DMS79 (cell line): ENCODE measurements at places on chromosomes 12 and 14.
A peak's percentile ranks its signal among the peaks of the same experiment; 100 is the strongest.

DNA sequence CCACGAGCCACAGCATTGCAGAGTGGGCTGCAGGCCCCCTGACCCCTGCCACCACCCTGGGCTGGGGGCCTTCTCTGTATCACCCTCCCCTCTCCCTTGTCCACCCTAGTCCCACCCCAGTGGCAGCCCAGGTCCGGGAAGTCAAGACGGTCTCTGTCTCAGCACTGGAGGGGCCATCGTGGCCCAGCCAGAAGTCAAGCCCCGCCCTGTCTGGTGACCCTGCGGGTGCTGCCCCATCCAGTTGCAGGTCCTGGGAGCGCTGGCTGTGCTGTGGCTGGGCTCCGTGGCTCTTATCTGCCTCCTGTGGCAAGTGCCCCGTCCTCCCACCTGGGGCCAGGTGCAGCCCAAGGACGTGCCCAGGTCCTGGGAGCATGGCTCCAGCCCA lies 2.7 kb downstream of the PLD4 start:
- DNase-seq: no peak

- no peak for DNase-seq
Measured at GRCh38 chr14:68124050-68124449, 304.5 kb downstream of the RAD51B start.

DNA sequence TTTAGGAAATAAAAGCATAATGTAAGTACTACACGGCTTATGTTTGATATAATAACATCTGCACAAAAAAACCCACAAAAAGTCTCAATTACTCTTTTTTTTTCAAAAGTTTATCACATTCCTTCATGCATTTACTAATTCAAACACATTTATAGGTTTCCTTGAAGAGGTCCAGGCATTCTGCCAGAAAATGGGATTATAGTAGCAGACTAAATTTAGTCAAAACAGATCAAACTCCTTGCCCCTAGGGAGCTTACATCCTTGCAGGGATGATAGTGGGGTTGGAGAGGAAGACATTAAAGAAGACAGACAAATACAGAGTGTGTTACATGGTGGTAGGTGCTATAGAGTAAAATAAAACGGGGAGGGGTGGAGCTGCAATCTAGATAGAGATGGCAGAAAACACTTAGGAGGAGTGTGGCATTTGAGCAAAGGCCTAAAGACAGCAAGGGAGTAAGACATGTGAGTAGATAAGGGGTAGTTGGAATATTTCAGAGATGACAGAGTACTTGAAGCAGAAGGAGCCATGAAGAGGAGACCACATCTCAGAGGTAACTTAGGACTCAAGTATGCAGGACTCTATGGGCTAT lies 266.9 kb downstream of the PPFIA2 start:
- DNase-seq: no peak

DNA sequence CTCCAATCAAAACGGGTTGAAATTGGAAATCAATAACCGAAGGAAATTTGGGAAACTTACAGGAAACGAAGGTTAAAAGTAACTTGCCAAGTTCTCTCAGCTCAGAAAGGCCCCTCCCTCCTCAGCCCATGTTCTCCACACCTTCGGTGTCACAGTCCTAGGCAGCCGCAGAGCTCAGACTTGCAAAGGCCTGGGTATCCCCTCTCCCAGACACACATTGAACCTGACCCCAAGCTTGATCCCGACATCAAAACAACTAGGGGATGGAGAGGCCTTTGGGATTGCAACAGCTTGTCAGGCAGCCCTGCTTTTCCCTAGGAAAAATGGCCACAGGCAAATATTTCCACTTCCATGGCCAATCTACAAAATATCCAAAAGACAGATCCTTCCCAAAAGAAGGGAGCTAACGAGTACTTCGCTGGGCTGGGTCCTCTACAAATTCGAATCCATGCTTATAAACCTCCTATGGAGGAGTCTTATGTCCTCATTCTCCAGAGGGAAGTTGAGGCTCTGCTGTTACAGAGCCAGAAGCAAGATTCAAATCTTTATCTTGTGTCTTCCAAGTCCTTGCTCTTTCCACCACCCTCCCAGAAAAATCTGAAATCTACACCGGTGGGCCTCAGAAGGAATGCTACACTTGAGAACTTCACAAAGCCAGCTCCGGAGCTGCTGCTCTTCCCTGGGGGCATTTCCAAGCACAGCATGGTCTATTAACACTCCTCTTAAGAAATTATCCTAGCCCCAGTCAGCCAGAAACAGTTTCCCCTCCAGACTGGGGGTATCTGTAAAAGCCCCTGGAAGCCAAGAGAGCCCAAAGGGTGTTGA lies 35.7 kb upstream of the PNMA1 start:
- DNase-seq: no peak

DNA sequence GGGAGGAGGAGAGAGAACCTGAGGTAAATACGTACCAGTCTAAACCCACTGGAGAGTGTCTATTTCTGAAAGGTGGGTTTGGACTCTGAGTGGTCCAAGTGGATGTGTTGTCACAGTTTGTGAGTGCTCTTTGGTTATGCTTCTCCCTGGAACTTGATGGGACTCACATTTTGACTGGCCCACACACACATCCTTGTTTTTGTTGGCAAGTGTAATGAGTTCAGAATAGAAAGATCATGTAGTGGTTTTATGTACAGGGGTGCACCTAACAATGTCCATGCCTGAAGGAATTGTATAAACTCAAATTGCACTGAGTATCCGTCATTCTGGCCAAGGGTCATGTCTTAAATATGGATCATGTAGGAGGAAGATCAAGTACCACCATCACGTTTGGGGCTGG lies 4.8 kb downstream of the PPFIBP1 start:
- no peak for DNase-seq

- no peak for DNase-seq
Measured at GRCh38 chr14:99755629-99756603, 37.3 kb upstream of the EML1 start.

- DNase-seq: no peak
Measured at GRCh38 chr12:123094349-123095077, 56.4 kb downstream of the PITPNM2 start.

DNA sequence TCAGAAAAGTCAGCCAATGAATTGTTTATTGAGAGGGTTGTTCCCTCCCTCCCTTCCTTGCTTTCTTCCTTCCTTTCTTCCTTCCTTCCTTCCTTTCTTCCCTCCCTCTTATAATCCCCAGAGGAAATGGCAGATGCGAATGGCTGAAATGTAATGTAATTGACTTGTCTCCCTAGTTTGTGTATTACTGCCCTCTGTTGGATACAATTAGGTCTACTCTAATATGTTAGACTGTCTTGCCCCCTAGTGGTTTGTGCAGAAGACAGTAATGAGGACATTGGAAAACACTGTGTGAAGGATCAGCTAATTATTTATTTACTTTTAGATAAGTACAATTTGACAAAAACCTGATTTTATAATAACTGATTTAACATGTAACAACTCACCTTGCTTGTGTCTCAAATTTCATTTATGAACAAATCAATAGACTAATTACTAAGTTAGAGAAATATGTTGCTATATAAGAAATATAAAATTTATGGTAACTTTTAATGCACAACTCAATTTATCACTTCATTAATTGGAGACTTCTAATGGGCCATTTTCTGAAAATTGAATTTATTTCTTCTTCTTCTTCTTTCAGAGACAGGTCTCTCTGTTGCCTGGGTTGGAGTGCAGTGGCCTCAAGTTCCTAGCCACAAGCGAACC lies 229.8 kb upstream of the LRIG3 start:
- peak; percentile 6 for DNase-seq

- no peak for DNase-seq
Measured at GRCh38 chr14:104700225-104700651, 10.8 kb downstream of the INF2 start.

GRCh38 chr12:87329076-87329863 lies 699.9 kb downstream of the C12orf50 start:
- DNase-seq: no peak

DNA sequence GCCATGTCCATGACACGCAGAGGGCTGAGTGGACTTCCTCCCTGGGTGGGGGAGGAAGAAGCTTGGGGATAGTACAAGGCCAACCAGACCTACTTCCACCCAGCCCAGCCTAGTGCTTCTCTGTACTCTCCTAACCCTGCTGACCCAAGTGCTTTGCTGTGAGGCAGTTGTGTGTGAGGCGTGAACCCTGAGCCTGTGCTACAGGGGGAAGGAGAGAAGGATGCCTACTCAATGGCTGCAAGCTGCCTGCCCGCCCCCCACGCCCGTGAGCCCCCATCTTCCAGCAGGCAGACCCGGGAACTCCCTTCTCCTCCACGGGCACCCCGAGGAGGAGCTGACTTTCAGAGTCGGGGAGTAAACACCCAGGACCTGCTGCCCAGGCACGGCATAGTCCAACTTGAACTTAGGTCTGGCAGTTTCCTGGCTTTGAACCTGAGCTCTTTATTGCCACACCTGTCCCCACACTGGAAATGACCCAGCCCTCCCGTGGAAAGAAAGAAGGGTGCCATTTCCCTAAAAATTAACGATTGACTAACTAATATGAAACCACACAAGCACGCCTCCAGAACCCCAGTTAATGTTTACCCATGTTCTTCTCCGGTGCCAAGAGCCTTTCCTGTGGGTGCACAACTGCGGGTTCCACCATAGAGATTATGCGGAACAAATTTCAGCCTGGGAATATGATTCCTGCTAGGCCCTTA lies 10.8 kb downstream of the ALDH2 start:
- DNase-seq: no peak

DNA sequence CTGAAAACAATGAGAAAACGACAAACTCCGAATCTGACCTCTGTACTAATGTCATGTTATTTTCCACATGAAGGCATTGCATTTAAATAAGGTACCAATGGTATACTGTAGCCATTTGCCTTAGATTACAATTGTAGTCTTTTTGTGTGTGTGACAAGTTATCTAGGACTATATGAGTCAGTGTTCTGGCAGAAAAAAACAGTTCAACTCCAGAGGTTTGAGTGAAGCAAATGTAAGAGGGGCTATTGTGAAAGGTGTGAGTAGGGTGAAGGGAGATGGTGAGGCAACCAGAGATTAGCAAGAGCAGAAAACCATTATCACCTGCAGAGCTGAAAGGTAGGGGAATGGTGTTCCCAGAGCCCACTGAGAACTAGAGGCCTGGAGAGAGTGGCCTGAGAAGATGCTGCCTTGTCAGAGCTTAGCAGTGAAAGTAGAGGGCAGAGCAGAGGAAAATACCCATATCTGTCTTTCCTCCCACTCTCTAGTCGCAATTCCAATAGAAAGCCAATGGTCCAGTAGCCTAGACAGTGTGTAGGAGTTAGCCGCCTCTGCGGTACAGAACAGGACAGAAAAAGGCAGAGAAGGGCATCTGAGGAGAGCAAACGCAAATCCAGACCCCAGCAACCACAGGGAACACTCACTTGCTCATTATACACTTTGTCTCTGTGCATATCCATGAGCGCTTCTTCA lies 112.2 kb downstream of the DYRK2 start:
- no peak for DNase-seq

GRCh38 chr12:39006286-39006685 lies 100.9 kb upstream of the CPNE8 start:
- DNase-seq: no peak

- no peak for DNase-seq
Measured at GRCh38 chr14:24518851-24519250, 10.8 kb upstream of the CMA1 start.

GRCh38 chr12:79665212-79665887 lies 25.4 kb downstream of the PAWR start:
- no peak for DNase-seq

DNA sequence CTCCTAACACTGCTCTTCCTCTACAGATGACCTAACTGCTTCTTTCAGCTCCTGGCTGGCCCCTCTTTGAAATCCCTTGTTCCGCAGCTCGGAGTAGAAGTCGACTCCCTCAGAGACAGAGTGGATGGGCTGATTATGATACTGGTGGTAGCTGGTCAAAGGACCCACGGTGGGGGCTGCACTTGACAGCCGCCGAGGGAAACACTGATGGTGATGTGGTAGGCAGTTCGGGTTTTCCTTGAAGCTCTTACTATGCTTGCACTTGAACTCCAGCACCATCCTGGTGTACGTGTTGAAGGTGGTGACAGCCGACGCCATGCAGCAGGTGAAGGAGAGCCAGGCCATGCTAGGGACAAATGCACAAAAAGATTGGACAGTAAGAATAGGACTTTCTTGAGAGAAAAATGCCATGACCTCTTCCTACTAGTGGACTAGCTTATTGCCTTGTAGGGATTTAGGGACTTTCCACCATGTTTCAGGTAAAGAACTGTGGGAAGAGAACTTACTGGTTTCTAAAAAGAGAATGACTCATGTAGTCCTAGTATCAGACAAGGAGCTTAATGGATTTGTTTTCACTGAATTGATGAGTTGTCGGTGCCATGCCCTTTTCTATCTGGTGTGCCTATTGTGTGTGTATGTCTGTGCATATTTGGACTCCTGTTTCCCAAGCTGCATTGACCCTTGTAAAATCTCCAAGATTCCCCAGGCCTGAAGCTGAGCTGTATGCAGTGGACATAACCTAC lies 18.4 kb downstream of the GSG1 start:
- DNase-seq: no peak

DNA sequence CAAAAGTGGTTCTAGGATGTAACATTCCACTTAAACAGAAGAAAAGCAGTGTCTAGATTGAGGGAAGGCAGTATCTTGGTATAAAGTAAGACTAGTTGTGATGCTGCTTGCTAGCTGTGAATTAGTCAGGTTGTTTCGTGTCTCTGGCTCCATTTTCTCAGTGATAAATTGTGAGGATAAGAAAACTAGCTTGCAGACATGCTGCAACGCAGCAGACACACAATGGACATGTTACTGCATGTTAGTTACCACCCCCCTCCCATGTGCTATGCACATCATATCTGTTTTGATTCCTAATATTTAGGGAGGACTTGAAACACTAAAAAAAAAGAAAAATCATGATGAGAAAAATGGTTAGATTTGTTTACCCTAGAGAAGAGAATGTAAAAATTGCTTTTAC lies 2.9 kb downstream of the CCNK start:
- DNase-seq: no peak

GRCh38 chr14:103606963-103607668 lies 21.9 kb upstream of the KLC1 start:
- peak; percentile 47 for DNase-seq

DNA sequence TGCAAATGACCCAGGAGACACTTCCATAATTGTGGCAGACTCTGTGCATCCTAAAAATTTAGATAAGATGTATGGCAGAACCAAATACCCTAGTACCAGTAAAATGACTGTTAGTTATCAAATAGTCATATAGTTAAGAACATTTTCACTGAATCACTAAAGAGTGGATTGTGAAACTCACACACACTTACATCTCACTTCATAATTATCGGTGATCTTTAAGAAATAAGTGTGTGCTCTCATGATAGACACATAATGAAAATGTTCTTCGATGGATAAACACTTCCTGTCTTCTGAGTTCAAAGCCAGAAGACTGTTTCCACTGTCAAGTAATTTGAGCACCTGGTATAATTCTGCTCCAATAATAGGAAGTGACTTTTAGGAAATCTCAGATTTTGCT lies 19.1 kb upstream of the KLRB1 start:
- no peak for DNase-seq

GRCh38 chr12:55722948-55723347 lies 2.8 kb downstream of the RDH5 start:
- no peak for DNase-seq

GRCh38 chr14:20001863-20002262 lies at the start of gene OR4Q2:
Gene OR4Q2 (plus strand): TSS chr14:20002163.
- no peak for DNase-seq

DNA sequence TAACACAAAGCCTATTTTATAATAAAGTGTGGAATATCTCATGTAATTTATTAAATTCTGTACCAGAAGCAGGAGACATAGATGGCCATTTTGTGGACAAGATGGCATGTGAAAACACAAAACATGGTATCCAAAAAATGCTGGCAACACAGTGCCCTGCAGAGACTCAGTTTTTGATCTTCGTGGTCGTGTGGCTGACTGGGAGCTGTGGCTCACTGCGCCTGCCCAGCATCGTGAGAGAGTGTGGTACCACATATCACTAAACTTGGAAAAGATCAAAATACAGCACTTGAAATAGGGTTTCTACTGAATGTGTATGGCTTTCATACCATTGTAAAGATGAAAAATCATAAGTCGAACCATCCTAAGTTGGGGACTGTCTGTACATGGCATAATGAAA lies 43.0 kb upstream of the MANSC4 start:
- no peak for DNase-seq
